Testis (tissue), 5 donors: ENCODE measurements at places on chromosomes 2 and 18.

DNA sequence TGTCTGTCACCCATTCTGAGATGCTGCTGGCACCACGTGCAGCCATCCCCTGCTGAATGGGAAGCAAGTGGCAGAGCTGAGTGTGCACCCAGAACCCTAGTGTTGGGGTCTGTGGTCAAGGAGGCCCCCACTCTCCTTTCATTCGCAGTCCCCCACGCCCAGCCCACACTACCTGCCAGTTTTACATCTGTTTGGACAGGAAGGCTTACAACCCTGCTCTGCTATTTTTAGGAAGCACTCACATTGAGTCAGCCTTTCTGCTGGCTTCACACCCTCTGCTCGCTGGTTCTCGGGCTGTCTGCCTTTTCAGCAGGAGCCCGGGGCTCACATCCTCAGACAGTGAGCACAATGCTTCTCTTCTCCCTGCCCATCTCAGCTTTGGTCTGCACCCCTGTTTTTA is 10.7 kb upstream of the ADCY3 start:
- DNase-seq, result no peak

DNA sequence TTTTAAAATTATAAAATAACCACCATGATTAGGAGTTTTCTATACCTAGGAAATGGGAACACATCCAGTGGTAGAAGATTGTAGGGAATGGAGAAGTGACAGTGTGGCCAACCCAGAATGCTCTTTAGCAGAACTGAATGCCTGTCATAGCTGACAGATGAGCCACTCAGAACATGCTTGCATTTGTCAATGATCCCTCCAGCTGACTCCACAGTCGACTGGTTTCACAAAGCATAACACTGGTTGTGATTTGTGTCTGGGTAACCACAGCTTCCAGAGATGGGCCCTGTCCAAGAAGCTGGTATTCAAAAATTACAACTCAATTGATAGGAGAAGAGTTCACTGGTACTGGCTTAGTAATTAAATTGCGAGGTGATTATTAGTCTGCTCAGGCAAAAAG is 9.0 kb upstream of the CTIF start:
- no peak for DNase-seq

DNA sequence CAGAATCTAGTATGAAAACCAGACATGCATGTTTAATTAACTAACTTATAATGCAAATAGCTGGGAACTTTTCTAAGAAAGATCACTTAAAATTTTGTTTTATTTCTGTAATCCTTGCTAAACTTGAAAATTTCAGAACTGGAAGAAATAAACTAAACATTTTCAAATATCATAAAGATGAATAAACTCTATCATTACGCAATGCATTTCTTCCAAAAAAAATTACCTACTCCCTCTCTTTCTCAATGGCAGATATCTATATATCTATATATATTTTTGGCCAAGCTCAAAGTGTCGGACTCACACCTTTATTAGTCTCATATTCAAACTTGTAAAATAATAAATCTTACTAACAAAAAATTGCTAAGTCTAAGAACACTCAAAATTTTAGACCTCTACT is 158.1 kb downstream of the SLC39A10 start:
- no peak for DNase-seq

GRCh38 chr2:108615480-108616090 is 81.3 kb downstream of the LIMS1 start:
- DNase-seq, result no peak

DNA sequence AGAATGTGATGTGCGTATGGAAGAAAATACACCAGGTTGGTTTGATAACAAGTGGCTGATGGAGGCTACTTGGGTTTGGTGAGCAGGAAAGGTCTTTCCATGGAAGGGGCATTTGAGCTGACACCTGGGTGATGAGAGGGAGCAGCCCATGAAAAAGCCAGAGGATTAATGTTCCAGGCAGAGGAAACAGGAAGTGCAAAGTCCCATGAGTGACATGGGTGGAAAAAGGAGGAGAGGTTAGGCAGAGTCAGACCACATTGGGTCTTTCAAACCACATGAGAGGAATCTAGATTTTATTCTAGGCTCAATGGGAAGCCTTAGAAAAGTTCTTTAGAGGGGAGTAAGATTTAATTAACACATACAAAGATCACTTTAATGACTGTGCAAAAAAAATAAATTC is 195.7 kb downstream of the LRATD1 start:
- no peak for DNase-seq
